Activated CD4-positive, alpha-beta memory T cell treated with anti-CD3 and anti-CD28 coated beads, Interleukin-2, amount 10 ng/mL, durations not matched to agents 7 days and 5 days (primary cell): ENCODE measurements at places on chromosomes 12 and 14. TPM values are rescaled to one million over a fixed set of nuclear protein-coding genes. Genes with fewer than 3 reads are reported as not detected.

DNA sequence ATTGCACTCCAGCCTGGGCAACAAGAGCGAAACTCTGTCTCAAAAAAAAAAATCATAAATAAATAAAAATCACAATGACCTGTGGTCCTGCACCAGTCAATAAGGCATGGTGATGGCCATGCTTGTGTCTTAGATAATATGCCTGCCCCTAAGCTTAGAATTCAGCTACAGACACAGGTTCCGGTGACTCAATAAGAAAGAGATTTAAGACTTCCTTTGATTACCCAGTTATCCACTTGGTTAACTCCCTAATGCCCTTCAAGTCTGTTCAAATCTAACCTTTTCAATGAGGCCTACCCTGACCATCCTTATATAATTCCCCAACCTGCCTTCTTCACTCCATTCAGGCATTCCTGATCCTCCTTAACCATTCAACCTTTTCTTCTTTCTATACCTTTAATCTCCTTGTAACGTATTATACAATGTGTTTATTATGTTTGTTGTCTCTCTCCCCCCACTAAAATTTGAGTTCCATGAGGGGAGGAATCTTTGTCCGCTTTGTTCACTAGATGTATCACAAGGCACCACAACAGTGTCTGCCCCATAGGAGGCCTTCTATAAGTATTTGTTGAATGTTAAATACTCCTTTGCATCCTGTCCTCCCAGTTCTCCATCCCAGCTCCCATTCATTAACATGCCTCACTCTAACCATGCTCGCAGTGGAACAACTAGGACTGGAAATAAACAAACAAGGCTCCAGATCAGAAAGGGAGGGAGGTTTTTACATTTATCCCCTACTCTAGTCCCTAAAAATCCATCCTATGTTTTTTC is 8.9 kb downstream of the MAP4K5 start:
- no peaks in the 10 kb centered on the region for H3K27me3 ChIP-seq
- peaks cover 51% of the 10 kb centered on the region for H3K4me1 ChIP-seq
- H3K4me3 ChIP-seq, result no peak overlapping the region
- DNase-seq, result no peak
- peaks cover 6% of the 10 kb centered on the region for H3K36me3 ChIP-seq

DNA sequence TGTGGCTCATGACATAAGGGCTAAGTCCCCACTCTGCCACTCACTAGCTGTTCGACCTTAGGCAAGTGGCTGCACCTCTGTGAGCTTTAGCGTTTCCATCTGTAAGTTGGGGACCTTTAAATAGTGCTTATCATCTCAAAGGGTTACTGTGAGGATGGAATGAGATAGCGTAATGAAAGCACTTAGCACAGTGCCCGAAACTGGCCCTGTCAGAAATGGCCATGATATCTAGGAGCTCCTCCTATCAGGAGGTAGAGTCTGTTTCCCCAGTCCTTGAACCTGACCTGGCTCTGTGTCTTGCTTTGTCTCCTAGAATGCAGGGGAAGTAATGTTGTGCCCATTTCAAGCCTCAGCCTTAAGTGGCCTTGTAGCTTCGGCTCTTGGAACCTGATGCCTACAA is 211.0 kb downstream of the RBM19 start:
- H3K27me3 ChIP-seq, result no peaks in the 10 kb centered on the region
- no peak overlapping the region for H3K27ac ChIP-seq
- no peaks in the 10 kb centered on the region for H3K36me3 ChIP-seq
- no peaks in the 10 kb centered on the region for H3K4me1 ChIP-seq

DNA sequence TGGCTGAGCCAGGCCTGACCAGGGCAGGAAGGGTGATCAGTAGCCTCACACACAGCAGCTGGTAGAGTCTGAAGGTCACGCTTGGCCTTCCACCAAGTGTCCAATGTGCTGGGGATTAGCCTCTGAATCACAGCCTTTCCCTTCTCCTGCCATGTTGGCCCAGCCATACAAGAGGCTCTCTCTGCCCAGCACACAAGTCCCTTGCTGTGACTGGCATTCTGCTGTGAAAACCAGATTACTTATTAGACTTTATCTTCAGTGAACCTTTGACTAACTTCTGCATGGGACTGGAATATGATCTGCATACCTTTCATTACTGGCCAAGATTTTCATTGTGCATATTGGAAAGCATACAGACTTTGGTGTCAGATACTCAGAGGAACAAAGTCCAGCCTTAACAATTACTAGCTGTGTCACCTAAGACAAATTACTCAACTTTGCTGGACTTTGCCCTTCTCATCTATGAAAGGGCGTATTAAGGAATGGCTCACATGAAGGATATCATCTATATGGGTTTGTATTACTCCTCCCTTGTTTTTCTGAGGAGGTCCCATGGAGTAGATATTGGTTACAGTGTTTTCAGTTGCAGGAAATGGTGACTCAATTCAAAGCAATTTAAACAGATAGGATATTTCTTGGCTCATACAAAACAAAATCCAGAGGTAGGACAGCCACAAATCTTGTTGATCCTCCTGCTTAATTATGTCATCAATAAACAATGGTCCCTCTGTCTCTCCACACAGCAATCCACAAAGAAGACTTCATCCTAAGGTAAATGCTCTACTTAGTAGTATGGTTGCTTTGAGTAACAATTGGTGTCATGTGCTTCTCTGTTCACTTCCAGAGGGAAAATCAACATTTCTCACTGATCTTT is 99.6 kb downstream of the DYRK2 start:
- H3K36me3 ChIP-seq, result no peaks in the 10 kb centered on the region
- H3K27ac ChIP-seq, result no peak overlapping the region
- no peak for DNase-seq
- H3K4me3 ChIP-seq, result no peak overlapping the region
- H3K27me3 ChIP-seq, result no peaks in the 10 kb centered on the region

DNA sequence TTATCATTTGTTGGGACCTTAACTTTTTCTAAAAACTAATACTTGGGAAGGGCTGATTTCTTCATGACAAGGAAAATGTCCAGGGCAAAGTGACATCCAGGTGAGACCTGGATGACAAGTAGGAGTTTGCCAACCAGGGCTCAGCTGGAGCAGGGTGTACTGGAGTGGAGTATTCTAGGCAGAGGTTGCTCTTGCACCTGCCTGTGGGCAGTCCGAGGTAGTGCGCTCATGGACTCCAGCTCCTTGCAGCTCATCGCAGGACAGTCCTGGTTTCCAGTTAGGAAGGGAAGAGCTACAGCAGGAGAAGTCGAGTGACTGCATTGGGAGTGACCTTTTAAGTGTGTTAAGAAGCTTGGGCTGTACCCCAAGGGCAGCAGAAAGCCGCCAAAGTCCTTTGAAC is 175.9 kb downstream of the PELI2 start:
- no peak for DNase-seq
- H3K4me3 ChIP-seq, result no peak overlapping the region
- no peaks in the 10 kb centered on the region for H3K27me3 ChIP-seq
- no peaks in the 10 kb centered on the region for H3K4me1 ChIP-seq
- no peak overlapping the region for H3K27ac ChIP-seq
- no peaks in the 10 kb centered on the region for H3K36me3 ChIP-seq

GRCh38 chr14:98682033-98682432 is 590.0 kb downstream of the BCL11B start:
- no peaks in the 10 kb centered on the region for H3K36me3 ChIP-seq
- no peak for DNase-seq
- no peaks in the 10 kb centered on the region for H3K4me1 ChIP-seq
- H3K27ac ChIP-seq, result no peak overlapping the region
- H3K4me3 ChIP-seq, result no peak overlapping the region

- peaks cover 8% of the 10 kb centered on the region for H3K4me1 ChIP-seq
- no peak overlapping the region for H3K4me3 ChIP-seq
- no peaks in the 10 kb centered on the region for H3K36me3 ChIP-seq
- H3K27ac ChIP-seq, result no peak overlapping the region
- DNase-seq, result no peak
Observed at GRCh38 chr12:105476616-105477015, 146.1 kb downstream of the C12orf75 start.

DNA sequence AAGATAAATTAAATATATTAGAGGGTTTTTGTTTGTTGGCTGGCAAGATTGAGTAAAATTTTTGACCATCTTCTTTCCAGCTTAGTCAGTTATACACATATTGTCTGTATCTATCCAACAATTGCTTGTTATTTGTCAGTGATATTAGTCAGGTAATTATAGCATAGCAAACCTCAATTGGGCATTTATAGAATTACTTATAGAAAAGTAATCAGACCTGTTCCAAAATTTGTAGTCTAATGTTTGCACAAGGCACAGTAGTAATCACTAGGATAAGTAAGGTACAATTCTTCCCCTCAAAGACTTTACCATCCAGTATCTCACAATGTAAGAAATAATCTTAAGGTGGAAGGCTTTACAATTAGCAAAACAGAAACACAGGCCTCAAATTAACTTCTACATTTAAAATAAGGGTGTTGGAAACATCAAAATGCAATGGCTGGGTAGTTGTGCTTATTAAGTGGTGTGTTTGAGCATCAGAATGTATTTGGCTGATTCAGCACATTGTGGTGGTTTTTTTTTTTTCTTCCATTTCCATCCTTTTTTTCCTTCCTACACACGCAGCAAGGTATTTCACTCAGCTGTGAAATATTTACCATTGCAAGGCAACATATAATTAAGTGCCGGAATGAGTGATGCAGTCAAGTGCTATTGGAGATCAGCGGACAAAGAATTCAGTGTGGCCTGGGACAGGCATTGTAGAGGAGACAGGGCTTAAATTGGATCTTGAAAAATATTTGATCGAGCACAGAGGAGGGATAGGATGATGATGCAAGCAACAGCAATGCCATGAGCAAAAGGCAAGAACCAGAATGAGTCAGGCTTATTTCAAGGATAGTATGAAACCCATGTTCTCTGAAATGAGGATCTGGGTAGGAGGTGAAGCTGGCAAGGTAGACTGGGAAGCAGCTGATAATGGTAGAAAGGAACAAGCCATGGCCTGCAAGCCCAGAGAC is 178.2 kb downstream of the AKAP6 start:
- no peaks in the 10 kb centered on the region for H3K4me1 ChIP-seq
- H3K27ac ChIP-seq, result no peak overlapping the region
- no peak overlapping the region for H3K4me3 ChIP-seq

DNA sequence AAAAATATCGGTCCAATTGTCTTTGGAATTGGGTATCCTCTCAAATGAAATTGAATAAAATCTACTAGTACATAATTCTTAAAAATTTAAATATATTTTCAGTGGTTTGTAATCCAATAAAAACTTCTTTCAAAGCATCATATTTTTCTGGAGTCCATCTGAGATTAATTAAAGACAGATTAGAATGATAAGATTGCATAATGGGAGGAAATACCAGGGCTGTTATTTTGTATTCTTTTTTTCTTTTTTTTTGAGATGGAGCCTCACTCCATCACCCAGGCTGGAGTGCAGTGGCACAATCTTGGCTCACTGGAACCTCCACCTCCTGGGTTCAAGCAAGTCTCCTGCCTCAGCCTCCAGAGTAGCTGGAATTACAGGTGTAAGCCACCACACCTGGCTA is 103.8 kb downstream of the TMTC3 start:
- no peak overlapping the region for H3K27ac ChIP-seq
- no peaks in the 10 kb centered on the region for H3K36me3 ChIP-seq
- peaks cover 5% of the 10 kb centered on the region for H3K27me3 ChIP-seq
- DNase-seq, result no peak

- peak; percentile 87 for DNase-seq
- peak overlapping the region; percentile 85 for H3K4me3 ChIP-seq
- H3K36me3 ChIP-seq, result peaks cover 70% of the 10 kb centered on the region
- no peaks in the 10 kb centered on the region for H3K27me3 ChIP-seq
- H3K4me1 ChIP-seq, result peaks cover 37% of the 10 kb centered on the region
- H3K27ac ChIP-seq, result peak overlapping the region; percentile 97
Observed at GRCh38 chr12:47216150-47216677, 136.5 kb upstream of the AMIGO2 start.

GRCh38 chr12:2957816-2958431 is 1.3 kb upstream of the TEAD4 start:
- H3K36me3 ChIP-seq, result peaks cover 3% of the 10 kb centered on the region
- no peak overlapping the region for H3K27ac ChIP-seq
- no peak for DNase-seq
- peaks cover 19% of the 10 kb centered on the region for H3K4me1 ChIP-seq

DNA sequence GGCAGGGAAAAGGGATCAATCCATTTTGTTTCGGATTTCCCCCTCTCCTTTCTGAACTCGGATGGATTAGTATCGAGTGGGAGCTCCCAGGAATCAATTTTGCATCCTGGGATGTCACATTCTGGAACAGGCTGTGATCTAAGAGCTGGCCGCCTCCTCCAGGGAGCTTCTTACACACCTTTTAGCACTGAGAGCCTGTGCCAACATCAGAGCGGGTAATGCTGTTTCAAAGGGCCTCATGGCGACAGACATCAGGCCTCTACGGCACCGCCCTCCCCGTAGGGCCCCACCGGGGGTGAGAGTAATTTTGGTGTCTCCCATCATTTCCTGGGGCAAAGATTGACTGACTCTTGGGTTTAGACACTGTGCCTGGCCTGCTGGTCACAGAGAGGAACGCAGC is 2.7 kb downstream of the GALNT9 start:
- no peak for DNase-seq
- no peak overlapping the region for H3K4me3 ChIP-seq
- H3K36me3 ChIP-seq, result peaks cover 3% of the 10 kb centered on the region

DNA sequence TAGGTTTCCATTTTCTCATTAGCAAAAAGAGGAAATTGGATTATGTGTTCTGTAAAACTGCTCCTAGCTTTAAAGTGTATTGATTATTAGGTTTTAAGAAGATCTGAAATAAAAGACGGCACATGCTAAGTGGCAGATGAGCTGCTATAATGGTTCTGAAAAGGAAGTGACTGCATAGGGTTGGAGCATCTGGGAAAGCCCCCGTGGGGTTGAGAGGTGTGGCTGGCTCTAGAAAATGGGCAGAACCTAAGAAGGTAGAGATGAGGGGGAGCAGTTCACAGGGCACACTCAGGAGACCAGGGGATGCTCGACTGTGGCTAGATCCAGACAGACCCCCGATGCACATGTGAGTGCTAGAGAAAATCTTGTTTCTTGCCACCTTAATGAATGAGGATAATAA is 1.9 kb downstream of the IFNG-AS1 start:
- peaks cover 40% of the 10 kb centered on the region for H3K4me1 ChIP-seq
- H3K27me3 ChIP-seq, result no peaks in the 10 kb centered on the region
- H3K4me3 ChIP-seq, result peak overlapping the region; percentile 23

GRCh38 chr14:22653012-22653621 is 9.0 kb upstream of the OR6J1 start:
- H3K4me3 ChIP-seq, result no peak overlapping the region
- DNase-seq, result peak; percentile 54
- H3K36me3 ChIP-seq, result no peaks in the 10 kb centered on the region
- no peak overlapping the region for H3K27ac ChIP-seq
- H3K4me1 ChIP-seq, result no peaks in the 10 kb centered on the region

DNA sequence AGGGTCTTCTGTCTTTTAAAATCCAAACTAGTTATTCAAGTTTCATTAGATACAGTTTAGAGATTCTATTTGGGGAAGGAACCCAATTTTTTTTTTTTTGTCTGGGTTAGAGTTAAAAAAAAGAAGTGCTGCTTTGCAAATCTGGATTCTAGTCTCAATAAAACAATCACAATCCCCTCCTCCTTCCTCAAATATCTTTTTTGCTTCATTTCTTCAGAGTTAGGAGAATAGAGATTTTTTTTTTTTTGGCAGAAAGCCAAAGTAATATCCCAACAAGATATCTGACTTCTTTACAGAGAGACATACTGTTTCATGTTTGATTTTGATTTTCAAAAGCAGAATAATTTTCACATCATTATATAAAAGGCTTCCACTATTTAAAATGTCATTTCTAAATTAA is 201.9 kb downstream of the FOXN3 start:
- no peak for DNase-seq
- H3K4me3 ChIP-seq, result no peak overlapping the region
- H3K27me3 ChIP-seq, result no peaks in the 10 kb centered on the region
- H3K27ac ChIP-seq, result no peak overlapping the region
- no peaks in the 10 kb centered on the region for H3K4me1 ChIP-seq

Gene CPNE8
- total RNA-seq, result 4.2 TPM

Gene FOXN4
- total RNA-seq, result not detected

Gene SLC39A2
- total RNA-seq, result not detected

Gene NRL
- 2.1 TPM for total RNA-seq

Gene INTS13
- 44.8 TPM for total RNA-seq

Gene KITLG
- total RNA-seq, result not detected

Gene B4GALNT1
- 1.8 TPM for total RNA-seq

Gene ERG28
- total RNA-seq, result 29.4 TPM
